ENCODE measurements at places on chromosomes 11 and 22.

DNA sequence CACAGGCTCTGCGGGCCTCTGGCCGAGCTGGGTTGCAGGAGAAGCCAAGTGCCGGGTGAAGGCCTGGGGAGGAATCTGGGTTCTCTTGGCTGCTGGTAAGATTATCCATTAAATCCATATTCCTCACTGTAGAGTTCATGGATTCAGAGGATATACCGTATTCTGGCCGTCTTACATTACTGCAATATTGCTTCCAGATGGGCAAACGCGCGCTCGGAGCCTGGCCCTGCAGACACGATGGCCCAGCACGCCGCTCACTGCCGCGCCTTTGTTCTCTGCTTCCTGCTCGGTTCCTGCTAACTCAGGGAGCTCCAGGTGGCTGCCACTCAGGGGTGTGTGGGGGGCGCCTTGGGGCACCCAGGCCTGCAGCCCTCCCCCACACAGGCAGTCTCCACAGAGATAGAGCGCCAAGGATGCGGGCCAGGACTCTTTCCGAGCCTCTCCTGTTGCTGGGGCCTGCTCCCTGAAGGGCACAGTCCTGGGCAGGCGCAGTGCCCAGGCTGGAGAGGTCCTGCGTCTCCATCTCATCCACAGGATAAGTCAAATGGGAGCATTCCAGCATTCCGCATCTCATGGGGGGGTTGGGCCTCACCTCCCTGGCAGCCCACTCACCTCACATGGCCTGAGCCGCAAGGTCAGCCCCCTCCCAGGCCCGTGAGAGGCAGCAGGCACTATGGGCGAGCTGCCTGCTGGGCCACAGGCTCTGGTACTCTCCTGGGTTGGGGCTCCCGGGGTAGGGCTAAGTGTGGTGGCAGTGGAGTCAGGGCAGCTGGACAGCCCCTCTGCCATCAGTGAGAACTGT is 14.1 kb upstream of the KCNQ1OT1 start:
- peak; percentile 81 for DNase-seq

GRCh38 chr11:111870113-111870512 is 1.3 kb downstream of the ALG9 start:
- DNase-seq, result no peak

DNA sequence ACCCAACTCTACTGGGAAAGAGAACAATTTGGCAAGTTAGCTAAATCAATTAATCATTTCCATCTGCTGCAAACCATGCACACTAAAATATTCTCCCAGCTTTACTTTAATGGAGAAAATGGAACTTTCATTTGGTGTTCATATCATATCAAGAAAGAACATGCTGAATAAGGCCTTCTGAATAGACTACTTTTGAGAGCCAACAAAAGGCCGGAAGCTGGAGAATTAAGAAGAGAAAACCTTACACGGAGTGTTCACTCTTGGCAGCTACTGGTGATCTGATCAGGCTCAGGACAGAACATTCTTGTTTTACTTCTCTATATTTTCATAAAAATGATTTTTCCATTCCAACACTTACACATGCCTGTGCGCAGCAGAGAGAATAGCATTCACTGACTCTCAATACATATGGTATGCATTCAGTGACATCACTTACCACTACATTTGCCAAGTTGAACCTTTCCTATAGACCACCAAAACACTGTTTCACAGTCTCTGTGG is 165.3 kb downstream of the TTC28 start:
- DNase-seq, result peak; percentile 60

GRCh38 chr11:70146895-70147520 is 56.1 kb upstream of the FADD start:
- DNase-seq, result no peak

GRCh38 chr11:64203421-64204079 is 3.0 kb upstream of the FERMT3 start:
- no peak for DNase-seq

GRCh38 chr11:113859665-113860064 is 15.7 kb downstream of the USP28 start:
- no peak for DNase-seq

GRCh38 chr22:38491707-38492348 is 14.3 kb downstream of the DDX17 start:
- DNase-seq, result no peak

- no peak for DNase-seq
These were observed 3.9 kb upstream of the NUP160 start for GRCh38 chr11:47852053-47852452.

- DNase-seq, result peak; percentile 24
These were observed 390.0 kb downstream of the NTM start for GRCh38 chr11:131760091-131761061.

GRCh38 chr11:105618343-105618955 is 8.6 kb downstream of the GRIA4 start:
- no peak for DNase-seq

- no peak for DNase-seq
These were observed 5.1 kb upstream of the CLCF1 start for GRCh38 chr11:67378544-67378943.

DNA sequence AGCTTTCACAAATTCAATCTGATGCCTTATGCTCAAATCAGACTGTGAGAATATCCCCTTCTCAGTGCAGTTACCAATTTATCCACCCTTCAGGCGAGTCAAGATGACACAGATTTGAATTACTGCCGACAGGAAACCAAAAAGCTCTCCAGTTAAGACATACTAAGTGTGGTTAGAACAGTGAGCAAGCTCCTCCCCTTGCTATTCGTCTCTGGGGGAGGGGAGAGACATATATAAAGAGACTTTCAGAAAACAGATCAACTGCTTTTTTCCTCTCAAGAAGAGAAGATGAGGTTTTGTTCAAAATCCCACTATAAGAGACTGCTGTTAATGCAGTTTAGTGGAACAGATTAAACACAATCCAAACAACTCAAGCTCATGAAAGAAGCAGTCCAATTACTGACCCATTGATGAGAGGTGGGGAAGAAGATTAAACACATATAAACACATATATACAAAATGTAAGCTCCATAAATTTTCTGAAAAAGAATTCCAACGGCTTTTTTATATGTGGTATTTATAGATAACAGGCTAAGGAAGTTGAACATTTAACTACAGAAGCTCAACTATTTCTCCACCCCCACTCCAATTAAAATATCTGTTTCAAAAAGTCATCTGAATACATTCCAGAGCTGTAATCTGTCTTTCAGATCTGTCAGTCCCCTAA is 102.7 kb downstream of the MRTFA start:
- no peak for DNase-seq

DNA sequence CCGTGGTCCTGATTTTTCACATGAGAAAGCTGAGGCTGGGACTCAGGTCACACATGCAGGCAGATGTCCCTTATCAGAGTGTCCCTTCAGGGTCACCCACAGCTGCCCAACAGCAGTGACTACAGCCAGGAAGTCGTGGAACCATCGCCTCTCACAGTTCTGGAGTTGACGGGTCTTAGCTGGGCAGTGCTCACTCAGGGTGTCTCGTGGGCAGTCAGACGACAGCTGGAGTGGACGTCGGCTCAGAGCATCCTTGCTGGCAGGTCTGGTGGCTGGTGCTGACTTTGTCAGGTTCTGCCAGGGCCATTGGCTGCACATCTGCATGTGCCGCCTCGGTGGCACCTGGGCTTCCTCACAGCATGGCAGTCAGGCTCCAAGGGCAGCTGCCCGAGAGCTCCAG is 35.6 kb upstream of the TH start:
- peak; percentile 7 for DNase-seq

GRCh38 chr11:2924381-2924780 is 4.8 kb downstream of the PHLDA2 start:
- DNase-seq, result no peak

- DNase-seq, result no peak
These were observed 971 bp downstream of the TUBGCP6 start for GRCh38 chr22:50243685-50244419.

GRCh38 chr11:12389676-12390657 is 12.6 kb downstream of the PARVA start:
- no peak for DNase-seq

All from femur (tissue), 1 donor.